Stimulated activated CD4-positive, alpha-beta T cell treated with anti-CD3 and anti-CD28 coated beads, Interleukin-15, amount 100 ng/mL, for 48 hours (primary cell): ENCODE measurements at places on chromosomes 5 and 9.
A peak's percentile ranks its signal among the peaks of the same experiment; 100 is the strongest.

GRCh38 chr9:33024126-33024965 is 727 bp upstream of the DNAJA1 start:
- DNase-seq = no peak

DNA sequence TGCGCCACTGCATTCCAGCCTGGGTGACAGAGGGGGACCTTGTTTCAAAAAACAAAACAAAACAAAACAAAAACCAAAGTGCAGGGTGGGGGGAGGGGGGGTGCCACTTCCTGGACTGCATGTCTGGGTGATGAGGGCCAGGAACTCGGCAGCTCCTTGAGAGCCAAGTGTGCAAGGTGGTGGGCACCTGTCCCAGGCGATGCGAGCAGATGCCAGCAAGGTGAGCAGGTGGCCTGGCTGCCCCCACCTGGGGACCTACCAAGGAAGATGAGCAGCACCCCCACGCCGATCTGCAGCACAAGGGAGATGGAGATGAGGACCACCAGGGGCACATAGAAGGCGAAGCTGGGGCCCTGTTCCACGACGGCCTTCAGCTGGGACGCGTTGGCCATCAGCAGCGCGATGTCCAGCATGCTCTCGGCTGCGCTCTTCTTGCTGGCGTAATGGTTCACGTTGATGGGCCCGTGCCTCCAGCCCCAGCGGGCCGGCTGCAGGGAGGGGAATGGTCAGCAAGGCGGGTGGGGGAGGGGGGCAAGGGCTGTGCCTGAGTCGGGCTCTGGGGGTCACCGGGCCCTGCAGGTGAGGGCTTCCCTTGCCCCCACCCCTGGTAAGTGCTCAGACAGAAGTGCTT is 7.8 kb downstream of the NINJ1 start:
- DNase-seq = no peak

DNA sequence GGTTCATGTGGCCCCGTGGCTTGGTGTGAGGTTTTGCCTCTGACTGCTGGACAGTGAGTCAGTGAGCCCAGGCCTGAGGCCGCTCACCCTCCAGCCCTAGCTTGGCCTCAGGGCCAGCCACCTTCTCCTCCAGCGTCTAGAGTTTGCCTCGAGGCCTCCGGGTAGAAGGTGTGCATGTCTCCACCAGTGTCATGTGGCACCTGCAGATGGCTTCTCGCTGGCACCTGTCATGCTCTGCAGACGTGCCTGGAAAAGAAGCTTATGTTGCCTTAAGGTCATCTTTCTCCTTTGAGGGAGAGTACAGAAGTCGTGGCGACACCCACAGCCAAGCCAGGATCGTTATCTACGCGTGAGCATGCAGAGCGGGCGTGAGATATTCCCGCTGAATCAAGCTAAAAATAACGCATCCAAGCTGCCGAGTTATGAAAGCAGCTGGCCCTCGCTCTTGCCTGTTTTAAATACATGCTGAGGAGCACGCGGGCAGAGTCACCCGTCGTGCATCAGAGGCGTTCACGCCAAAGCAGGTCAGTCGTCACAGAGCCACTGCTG is 79.7 kb upstream of the FCN2 start:
- no peak for DNase-seq

DNA sequence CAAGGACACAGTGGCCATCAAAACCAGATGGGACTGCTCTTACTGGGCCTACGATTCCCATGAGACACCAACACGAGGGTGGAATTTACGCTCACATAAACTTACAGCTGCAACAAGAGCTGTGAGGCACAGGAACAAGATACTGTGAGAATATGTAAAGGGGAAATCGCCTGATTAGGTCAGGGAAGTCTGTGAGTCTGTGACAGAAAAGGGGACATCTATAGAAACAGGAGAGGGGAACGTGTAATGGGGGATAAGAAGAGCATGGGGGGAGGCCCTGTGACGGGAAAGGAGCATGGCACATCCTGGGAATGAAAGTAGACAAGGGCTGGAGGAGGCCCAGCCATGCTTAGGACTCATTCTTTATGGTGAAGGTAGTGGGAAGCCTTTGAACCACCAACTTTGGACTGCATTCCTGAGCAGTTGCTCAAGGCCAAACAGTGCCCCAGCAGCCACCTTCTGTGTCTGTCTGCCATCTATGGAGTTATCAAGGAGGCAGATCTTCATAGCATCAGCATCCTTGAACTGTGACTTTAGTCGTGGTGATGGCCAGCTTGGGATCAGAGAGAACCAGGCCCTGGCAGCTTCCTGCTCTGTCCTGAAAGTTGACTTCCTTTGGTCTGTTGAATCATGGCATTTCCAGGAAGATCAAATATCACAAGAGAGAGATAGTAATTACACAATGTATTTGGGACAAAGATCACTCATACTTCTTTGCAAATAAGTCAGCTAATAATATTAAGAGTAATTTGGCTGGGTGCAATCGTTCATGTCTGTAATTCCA is 87.9 kb upstream of the FAM169A start:
- no peak for DNase-seq

- DNase-seq = no peak
Observed at GRCh38 chr5:37786416-37786815, 53.4 kb downstream of the GDNF start.

DNA sequence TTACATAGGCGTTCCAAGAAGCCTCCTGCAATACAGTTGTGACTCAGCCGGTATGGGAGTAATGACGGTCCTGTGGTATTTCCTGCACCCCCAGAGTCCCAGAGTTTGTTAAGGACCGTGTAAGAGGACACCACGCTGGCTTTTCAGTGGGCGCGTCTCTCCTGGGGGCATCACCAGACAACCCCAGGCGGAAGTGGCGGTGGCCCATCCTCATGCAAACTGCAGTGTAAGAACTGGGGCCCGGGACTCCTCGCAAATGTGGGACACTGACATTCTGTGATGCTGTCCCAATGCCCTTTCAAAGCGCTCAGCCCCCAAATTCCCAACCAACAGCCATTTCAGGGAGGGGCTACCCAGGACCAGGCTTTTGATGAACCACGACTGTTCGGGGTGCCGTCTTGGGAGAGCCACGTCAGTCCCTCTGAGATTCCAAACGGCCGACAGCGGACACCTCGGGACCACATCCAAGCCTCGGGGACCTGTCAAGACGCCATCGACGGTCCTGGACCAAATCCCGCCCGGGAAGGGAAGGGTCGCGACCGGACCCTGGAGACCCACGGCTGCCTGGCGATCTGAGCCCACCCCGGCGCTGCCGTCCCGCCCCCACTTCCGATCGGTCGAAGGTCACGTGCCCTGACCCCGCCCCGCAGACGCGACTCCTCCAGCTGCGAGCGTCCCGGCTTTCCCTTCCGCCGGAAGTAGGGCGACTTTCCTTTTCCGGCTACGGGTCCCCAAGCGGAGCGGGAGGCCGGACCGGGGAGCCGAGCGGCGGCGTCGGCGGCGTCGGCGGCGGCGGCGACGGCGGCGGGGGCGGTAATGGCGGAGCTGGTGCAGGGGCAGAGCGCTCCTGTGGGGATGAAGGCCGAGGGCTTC is at the start of gene FUBP3:
Gene FUBP3 (plus strand): TSS at position 713 of the 873 bp plus-strand sequence. CDS start 104 bp downstream, at position 817.
- peak; percentile 84 for DNase-seq

DNA sequence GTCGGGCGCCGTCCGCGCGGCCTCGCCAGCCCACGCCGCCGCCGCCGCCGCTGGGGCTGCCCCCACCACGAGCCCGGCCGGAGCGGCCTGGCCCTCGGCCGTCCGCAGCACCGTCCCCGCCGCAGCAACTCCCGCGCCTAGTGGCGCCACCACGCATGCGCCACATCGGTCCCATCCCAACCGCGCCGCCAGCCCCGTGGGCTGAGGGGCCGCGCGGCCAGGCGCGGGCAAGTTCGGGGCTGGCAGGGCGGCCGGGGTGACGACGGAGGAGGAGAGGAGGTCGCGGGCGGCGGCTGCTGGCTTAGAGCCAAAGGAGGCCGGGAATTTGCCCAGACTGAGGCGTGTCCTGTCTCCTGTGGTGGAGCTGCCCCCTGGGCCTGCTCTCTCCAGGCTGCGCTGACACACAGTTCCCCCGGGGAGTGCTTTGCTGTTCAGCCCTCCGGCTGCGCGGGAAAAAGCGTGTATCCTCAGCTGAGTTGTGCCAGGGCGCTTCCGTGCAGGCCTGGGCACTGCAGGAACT is at the start of gene TUSC1:
Gene TUSC1 (minus strand): TSS at position 298 of the 520 bp plus-strand sequence. CDS start 132 bp downstream, at position 166.
- no peak for DNase-seq

- no peak for DNase-seq
Observed at GRCh38 chr5:154271466-154271865, 80.9 kb downstream of the GALNT10 start.

- no peak for DNase-seq
Observed at GRCh38 chr5:107523029-107523680, 147.6 kb downstream of the EFNA5 start.

DNA sequence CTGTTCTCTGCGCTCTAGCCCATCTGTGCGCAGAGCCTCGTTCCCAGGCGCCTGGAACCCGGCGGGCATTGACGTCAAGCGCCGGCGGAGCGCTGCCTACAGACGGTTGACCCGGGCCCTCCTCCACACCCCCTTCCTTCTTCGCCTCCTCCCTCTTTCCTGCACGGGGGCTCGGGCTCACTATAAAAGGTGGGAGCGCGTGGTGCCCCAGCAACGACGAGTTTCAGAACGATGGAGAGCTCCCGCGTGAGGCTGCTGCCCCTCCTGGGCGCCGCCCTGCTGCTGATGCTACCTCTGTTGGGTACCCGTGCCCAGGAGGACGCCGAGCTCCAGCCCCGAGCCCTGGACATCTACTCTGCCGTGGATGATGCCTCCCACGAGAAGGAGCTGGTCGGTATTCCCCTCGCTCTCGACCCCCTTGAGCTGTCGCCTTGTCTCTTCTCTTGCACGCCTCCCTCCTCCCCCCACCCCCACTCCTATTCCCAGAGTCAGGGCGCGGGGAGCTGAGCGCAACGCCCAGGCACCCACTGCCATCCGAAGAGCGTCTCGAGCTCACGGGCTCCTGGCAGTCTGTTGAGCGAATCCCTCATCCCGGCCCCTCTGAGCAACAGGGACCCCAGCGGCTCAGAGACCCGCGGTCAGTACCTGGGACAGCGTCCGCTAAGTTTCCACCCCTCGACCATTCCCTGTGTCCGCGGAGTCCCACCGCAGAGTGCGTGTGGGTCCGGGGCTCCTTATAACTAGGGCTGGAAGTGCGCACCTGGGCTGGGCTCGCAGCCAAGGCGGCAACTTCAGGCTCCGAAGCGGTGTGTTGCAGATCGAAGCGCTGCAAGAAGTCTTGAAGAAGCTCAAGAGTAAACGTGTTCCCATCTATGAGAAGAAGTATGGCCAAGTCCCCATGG is at the start of gene CARTPT:
Gene CARTPT (plus strand): TSS at position 213 of the 902 bp plus-strand sequence. CDS start 19 bp downstream, at position 232.
- no peak for DNase-seq

GRCh38 chr9:124376329-124376728 is 38.9 kb downstream of the PSMB7 start:
- no peak for DNase-seq

- no peak for DNase-seq
Observed at GRCh38 chr5:43001748-43002147, 38.4 kb downstream of the ANXA2R start.

- no peak for DNase-seq
Observed at GRCh38 chr9:125375820-125376219, 114.2 kb downstream of the GAPVD1 start.

DNA sequence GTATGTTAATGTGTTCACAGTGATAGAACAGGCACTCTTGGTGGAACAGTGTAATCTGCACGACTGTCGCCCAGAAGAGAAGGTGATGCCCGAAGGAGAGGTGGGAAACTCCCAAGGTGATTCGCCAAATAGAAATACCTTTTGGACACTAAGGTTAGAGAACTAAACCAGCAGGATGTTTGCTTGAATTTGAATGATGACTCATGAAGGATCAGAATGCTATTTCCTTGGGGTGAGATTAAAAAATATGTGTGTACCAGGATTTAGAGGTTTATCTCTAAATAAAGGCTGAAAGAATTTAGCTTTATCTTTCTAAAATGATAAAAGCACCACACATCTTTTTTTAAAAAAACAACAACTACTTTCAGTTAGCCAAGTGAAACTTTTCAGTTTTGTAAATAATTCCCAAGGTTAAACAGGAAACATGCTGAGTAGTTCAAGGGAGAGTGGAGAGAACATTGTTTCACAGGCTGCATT is 297.4 kb upstream of the TAS2R1 start:
- DNase-seq = no peak

GRCh38 chr9:129164246-129164930 is 13.7 kb downstream of the IER5L start:
- no peak for DNase-seq
